ENCODE measurements at places on chromosomes 13 and 19.

DNA sequence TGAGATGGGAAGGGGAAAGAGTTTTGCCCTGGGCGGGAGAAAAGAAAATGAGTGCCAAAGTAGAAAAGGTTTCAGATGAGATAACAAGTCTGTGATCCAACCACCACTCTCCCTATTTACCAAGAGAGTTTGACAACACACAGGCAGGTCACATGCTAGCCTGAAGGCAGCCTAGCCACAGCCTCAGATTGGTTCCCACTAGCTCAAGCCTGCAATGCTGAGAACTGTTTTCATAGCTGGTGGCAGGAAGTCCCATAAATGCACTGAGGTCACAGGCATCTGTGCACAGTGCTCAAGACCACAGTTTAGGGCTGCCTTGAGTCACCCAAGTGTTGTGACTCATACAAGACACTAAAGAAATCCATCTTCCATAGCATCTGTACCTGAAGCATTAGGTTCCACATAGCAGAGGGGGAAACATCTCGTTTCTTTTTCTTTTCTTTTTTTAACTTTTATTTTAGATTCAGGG is 18.5 kb upstream of the POP4 start:
- DNase-seq: no peak

DNA sequence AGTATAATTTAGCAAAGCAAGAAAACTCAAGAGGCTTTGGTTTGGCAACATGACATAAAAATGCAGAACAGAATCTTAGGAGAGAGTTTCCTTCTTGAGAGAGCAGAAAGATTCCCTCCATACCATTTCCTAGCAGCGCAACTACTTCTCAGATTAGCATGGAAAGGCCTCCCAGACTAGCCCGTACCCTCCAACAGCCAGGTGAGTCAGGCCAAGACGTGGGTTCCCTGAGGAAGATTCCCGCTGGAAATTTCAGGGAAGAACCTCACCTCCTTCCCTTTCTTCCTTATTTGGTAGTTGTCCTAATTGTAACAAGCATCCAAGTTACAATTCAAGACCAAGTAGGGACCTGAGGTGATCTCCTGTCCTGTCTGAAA is 12.3 kb downstream of the COL4A2 start:
- no peak for DNase-seq

GRCh38 chr19:3082331-3082730 is 11.8 kb upstream of the GNA11 start:
- no peak for DNase-seq

DNA sequence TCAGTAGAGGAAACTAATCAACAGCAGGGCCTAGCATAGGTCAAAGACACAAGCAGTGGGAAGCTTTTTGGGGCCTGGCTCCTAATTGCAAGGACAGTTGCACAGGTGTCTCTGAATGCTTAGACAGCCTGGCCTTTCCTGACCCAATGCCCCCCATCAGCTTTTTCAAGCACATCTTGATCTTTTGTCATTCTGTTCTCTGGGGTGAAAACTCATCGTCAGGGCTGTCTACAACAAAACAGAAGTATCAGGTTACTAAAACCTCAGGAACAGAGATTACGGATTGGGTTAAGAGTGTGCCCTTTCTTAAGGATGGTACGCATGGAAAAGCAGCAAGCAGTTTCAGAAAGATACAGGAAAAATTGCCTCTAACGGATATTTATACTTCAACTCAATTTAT is 8.3 kb upstream of the ZNF254 start:
- DNase-seq: no peak

GRCh38 chr13:74646091-74646490 is 511.9 kb upstream of the KLF12 start:
- no peak for DNase-seq

DNA sequence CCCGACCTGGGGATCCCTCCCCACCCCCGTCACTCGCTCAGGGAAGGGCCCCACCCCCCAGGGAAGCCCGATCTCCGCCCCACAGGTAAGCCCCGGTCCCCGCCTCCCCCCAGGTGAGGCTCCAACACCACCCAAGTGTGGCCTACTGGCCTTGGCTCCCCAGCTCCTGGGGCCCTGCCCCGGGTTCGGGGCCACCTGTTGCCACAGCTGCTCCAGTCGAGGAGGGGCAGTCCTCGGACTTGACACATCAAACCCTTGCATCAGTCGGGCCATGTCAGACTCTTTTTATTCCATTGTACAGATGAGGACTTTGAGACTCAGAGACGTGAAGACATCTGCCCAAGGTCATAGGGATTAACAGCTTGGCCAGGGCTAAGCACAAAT is 512 bp downstream of the CC2D1A start:
- no peak for DNase-seq

DNA sequence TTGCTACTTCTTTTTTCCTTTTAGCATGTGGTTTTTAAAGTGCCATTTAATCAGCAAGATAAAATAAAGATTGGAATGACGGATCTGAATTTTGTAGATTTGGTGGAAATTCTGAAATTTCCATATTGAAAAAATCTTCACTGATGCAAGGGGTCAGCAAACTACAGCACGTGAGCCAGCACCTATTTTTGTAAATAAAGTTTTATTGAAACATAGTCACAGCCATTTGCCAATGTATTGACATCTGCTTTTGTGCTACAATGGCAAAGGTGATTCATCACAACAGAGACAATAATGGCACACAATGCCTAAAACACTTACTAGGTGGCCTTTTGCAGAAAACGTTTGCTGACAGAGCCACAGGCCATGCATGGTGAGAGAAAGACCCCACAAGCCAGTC is 226.4 kb downstream of the ABCC4 start:
- no peak for DNase-seq

- no peak for DNase-seq
Measured at GRCh38 chr19:291561-292280, 518 bp upstream of the PLPP2 start.

GRCh38 chr19:51327066-51328001 is 14.6 kb downstream of the VSIG10L start:
- DNase-seq: no peak

DNA sequence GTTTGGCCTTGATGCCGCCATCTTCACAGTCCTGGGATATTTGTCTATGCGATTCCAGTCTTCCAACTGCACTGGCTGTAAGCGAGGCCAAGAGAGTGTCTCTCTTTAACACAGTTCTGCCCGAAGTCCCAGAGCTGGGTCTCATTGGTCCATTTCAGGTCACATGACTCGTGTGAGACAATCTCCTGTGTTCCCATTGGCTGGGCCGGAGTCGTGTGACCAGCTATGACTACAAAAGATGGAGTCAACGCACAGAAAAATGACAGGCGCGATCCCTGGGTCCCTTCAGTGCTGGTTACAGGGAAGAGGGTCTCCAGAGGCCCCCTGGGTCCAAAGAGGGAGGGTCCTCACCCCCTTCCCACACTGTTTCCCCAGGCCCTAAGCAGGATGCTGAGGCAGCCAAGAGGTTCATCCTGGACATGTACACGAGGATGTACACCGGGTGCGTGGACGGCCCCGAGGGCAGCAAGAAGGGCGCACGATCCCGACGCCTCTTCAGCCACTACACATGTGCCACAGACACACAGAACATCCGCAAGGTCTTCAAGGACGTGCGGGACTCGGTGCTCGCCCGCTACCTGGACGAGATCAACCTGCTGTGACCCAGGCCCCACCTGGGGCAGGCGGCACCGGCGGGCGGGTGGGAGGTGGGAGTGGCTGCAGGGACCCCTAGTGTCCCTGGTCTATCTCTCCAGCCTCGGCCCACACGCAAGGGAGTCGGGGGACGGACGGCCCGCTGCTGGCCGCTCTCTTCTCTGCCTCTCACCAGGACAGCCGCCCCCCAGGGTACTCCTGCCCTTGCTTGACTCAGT is 15.9 kb upstream of the S1PR4 start:
- DNase-seq: no peak

GRCh38 chr19:7076151-7076550 is 6.6 kb downstream of the ZNF557 start:
- no peak for DNase-seq

- DNase-seq: no peak
Measured at GRCh38 chr13:101552286-101552685, 99.8 kb downstream of the ITGBL1 start.

GRCh38 chr19:44476559-44477408 is 23.5 kb downstream of the ZNF180 start:
- DNase-seq: peak; percentile 14

- no peak for DNase-seq
Measured at GRCh38 chr13:44413095-44413494, 39.5 kb downstream of the SERP2 start.

GRCh38 chr13:46334035-46334822 is 52.8 kb downstream of the RUBCNL start:
- DNase-seq: no peak

DNA sequence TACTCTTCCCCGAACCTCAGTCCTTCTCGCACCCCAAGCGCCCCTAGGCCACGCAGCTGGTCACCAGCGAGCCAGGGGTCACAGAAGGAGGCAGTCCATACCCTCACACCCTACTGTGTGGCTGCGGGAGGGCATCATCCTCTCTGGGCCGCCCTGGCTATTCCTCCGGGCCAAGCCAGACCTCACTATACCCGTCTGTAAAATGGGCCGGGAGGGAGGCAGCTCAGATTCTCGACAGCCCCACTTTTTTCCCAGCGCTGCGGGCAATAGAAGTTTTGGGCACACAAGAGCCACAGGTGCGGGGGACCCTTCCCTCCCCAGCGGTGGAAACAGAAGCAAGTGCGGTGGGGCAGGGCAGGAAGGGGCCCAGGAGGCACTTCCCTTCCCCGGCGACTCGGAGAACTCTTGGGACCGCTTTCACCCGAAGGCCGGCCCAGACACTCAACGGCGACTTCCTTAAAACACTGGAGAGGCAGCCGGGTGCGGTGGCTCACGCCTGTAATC is 5.6 kb upstream of the ARRDC2 start:
- no peak for DNase-seq

GRCh38 chr19:45442778-45443461 is 19.2 kb upstream of the ERCC1 start:
- DNase-seq: peak; percentile 14

GRCh38 chr19:47324502-47324901 is 7.5 kb upstream of the C5AR2 start:
- no peak for DNase-seq

DNA sequence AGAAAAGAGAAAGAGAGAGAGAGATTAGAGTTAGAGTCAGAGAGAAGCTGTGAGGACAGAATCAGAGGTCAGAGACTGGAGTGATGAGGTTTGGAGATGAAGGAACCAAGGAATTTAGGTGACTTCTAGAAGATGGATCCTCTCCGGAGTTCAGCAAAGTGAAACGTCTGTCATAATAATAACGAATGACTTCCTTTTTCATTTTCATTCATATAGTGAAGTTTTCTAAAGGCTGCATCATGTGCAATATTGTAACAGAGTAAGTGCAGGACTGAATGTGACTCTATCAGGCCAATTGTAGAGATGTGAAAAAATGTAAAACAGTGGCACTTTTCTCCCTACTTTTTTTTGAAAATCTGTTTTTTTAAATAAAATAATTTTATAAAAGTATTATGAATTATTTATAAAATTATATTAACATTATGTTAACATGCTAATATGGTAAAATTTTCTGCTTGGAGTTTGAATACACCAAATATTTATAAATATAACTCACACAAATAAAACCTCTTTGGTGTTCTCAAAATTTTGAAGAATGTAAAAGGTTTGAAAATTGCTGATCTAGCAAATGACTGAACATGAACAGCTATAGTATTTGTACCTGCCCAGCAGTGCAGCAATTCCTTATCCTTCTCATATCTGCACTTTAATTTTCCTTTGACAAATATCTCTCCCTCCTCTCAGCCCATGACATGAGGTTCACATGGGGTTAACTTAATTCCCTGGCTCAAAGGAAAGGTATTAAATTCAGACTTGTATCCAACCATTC is 4.2 kb upstream of the TNFSF11 start:
- DNase-seq: no peak

GRCh38 chr19:41416194-41416674 is 10.9 kb downstream of the B3GNT8 start:
- no peak for DNase-seq

DNA sequence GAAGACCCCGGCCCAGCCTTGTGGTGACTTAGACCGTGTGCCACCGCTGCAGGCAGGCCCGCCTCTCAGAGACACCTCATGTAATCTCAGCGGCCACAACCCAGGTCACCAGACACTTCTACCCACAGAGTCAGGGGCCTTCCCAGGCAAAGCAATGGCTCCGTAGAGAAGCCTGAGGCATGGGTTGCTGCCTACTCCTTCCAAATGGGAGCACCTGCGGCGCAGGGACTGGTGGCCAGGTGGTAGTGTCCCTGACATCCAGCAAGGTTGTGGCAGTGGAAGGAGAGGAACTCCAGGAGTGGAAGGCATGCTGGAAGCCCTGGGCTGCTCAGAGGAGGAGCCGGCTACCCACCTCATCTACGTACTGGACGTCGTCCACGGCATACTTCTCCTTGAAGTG is 21.0 kb downstream of the PEPD start:
- no peak for DNase-seq

DNA sequence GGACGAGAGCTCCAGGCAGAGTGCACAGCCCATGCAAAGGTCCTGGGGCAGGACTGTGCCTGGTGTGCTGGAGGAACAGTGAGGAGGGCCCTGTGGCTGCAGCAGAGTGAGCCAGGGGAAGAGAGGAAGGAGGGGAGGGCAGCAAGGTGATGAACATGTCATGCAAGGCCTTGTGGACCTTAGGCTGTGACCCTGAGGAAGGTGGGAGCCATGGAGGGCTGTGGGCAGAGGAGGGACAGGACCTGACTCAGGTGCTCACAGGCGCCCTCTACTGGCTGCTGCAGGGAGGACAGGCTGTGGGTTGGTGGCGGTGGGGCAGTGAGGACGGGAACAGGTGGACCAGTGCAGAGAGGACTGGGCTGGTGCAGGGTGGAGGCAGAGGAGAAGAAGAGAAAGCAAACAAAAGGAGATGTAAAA is 170.3 kb downstream of the PTPRS start:
- DNase-seq: peak; percentile 4

GRCh38 chr13:53953183-53953582 is 924.6 kb downstream of the OLFM4 start:
- no peak for DNase-seq

- DNase-seq: no peak
Measured at GRCh38 chr13:41398494-41399170, 58.7 kb upstream of the RGCC start.

- DNase-seq: no peak
Measured at GRCh38 chr13:44735806-44736205, 159.7 kb upstream of the TSC22D1 start.

DNA sequence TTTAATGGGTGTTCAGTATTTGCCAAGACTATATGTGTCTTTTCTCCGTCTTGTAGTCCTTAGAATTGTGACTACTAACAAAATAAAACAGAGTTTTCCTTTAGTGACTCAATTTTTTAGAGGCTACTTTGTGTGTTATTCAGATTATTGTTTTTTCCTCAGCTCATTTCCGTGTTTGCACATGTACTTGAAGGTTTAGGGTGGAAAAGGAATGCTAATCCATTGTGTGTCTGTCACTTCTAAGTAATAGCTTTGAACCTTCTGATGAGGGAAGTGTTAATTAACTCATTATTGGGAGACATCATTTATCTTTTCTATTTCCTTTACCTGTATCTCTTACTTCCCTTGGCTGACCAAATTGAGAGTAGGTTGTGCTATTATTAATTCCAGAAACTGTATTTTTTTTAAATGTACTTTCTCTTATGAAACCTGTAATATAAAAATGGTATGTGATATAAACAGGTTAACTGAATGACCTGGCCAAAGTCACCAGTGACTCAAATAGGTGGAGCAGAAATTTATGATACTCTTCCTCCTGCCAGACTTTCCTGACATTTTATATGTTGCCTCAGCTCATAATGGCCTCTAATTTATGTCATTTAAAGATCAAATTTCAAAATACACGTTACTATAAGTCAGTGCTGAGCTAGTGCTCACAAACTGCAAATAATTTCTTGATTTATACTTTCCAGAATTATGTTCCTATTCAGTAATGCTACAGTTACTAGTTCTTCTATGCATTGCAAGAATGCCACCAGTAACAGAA is 88.8 kb downstream of the LMO7 start:
- no peak for DNase-seq

- DNase-seq: no peak
Measured at GRCh38 chr13:28179974-28180373, 41.6 kb downstream of the PAN3 start.

Measured in ACHN (cell line).